ENCODE measurements at places on chromosomes 11 and 22. TPM values are rescaled to one million over a fixed set of nuclear protein-coding genes. Genes with fewer than 3 reads are reported as not detected.

GRCh38 chr22:20751185-20751851 is 22.6 kb upstream of the SERPIND1 start:
- no peak for DNase-seq

Gene ARHGAP8
- not detected for total RNA-seq

DNA sequence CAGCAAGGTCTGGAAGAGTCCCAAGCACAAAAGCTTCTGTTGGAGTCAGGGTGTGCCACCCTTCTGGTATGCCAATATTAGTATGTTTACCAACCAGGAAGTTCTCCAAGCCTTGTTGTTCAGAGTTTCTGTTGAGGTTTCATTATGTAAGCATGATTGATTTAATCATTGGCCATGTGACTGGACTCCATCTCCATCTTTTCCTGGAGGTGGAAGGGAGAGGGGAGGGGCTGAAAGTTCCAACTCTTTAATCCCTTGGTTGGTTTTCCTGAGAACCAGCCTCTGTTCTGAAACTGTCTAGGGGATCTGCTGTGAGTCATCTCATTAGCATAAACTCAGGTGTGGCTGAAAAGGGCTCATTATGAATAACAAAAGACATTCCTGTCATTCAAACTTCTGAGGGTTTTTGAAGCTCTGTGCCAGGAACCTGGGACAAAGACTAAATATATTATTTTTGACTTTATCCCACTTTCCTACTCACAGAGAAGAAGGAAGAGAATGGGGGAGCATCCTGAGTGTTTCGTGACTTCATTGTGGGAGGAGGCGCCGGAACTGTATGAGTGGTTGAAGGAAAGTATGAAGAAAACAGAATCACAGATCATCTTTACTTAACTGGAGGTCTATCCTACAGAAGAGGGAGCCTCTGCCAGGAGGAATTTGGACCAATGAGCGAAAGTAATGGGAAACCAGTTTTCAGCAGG is 138.2 kb downstream of the NECTIN1 start:
- DNase-seq, result no peak

Gene TMEM25
- total RNA-seq, result 23.4 TPM

Measured in lung microvascular endothelial cell (primary cell).